CD4-positive, alpha-beta memory T cell (primary cell): ENCODE measurements at places on chromosomes 2 and 18. TPM values are rescaled to one million over a fixed set of nuclear protein-coding genes. Genes with fewer than 3 reads are reported as not detected.

UGT1A10 gene
- total RNA-seq: not detected

IL1R2 gene
- total RNA-seq: not detected

FBLN7 gene
- 34.3 TPM for total RNA-seq

CNGA3 gene
- not detected for total RNA-seq

ITGA6 gene
- 69.1 TPM for total RNA-seq

DNA sequence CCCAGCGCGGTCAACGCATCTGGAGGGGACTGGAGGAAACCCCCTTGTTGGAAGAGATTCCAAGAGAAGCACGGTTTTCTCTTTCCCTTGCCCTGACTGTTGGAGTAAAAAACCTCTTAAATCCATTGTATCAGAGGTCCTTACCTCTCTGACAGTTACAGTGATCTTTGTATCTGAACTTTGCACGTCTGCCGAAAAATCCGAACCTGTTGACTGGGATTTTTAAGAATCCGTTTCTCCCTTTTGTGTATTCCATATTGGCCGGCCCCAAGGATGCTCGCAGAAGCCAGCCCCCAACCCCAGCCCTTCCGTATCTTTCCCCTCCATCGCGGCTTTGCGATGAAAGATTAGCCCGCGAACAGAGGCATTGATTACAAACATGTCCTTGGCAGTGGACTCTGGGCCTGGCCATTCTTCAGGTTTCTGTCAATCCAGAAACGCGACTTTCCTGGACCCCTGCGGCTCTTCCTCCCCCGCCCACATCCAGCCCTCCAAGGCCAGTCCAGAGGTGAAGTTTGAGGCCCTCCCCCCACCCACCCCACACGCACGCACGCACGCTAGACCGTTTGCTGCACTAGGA lies 4.6 kb upstream of the DLX1 start:
- no peaks in the 10 kb centered on the region for H3K36me3 ChIP-seq
- H3K27me3 ChIP-seq: peaks cover 59% of the 10 kb centered on the region
- H3K4me3 ChIP-seq: no peak overlapping the region
- no peak for DNase-seq

DNA sequence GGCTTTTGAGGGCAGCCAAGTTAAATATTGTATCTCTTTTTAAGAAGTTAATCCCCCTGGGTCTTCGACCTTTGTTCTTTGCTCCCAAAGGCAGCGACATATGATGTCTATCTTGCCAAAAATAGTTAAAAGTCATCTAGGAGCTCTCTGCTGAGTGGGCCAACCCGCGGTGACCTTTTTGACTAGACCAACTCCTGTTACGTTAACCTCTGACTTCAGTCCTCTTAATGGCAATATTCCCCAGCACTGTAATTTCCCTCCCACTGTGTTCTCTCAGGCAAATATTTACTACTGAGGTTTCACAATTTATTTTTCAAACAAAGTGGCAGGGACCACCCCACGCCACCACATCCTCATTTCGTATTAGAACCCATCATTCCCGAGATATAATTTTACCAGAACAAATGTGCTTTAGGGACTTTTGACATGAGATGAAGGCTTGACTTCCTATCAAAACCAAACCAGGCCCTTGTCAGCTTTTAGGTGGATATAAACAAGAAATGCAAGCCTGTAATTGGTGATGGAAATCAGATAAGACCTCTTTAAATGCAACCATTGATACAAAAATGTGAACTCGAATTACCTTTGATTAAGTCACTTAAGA lies 764.7 kb downstream of the SATB2 start:
- H3K27me3 ChIP-seq: no peaks in the 10 kb centered on the region
- H3K27ac ChIP-seq: no peak overlapping the region
- H3K36me3 ChIP-seq: no peaks in the 10 kb centered on the region
- no peak for DNase-seq

DNA sequence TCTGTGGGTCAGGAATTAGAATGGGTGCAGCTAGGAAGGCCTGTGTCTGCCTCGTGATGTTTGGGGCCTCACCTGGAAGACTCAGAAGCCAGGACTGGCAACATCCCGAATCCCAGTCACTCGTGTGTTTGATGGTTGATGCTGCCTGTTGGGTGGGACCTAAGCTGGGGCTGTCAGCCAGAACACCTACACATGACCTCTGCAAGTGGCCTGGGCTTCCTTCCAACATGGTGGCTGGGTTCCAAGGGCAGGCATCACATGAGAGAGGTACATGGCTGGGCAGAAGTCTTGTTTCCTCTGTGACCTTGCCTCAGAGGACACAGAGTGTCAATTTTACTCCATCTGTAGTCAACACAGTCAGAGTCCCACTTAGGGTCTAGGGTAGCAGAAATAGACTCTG lies 177.8 kb downstream of the GBX2 start:
- no peaks in the 10 kb centered on the region for H3K4me1 ChIP-seq
- no peak overlapping the region for H3K4me3 ChIP-seq
- no peak overlapping the region for H3K27ac ChIP-seq
- H3K36me3 ChIP-seq: no peaks in the 10 kb centered on the region

GRCh38 chr2:240600451-240600961 lies 14.0 kb downstream of the CAPN10 start:
- H3K27ac ChIP-seq: no peak overlapping the region
- H3K27me3 ChIP-seq: no peaks in the 10 kb centered on the region
- no peak for DNase-seq
- no peaks in the 10 kb centered on the region for H3K4me1 ChIP-seq
- no peak overlapping the region for H3K4me3 ChIP-seq

DNA sequence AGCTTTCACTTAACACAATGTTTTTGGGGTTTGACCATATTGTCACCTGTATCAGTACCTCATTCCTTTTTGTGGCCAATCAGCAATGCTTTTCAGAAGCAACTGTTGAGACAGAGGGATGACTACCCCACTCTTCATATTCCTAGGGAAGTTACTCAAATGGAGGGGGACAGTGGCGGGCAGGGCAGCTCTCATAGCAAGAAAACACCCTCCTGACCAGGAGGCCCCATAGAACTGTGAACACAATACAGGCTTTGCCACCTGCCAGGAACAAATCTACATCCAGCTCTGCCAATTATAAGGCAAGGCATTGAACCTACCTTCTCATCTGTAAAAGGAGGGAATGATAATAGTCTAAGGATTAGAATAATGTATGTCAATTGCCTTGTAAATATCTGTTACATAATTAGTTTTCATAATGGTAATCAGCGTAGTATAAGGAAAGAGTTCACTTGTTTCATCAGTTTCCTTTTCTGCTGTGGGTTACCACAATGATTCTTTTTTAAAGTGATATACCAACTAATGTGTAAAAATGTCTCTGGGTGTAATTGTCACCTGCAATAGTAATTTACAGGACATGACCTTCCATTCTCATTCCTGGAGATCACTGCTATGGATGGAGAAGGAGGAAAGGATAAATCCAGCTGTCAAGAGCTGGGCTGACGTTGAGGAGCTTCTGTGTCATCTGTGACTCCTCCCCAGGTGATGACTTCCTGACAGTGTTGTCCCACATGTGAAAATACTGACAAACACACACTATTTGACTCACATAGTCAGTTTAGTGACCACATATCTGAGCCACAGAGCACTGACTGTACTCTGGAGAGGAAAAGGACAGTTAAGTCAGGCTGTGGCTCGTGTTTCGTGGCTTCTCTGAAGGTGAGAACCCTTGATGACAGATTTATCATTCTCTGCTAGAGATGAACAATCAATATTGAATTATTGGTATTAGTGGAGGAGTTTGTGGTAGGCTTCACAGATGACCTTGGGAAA lies 13.5 kb downstream of the ALPK2 start:
- H3K27me3 ChIP-seq: no peaks in the 10 kb centered on the region
- H3K27ac ChIP-seq: peak overlapping the region; percentile 63
- peaks cover 39% of the 10 kb centered on the region for H3K4me1 ChIP-seq
- peak overlapping the region; percentile 12 for H3K4me3 ChIP-seq

DNA sequence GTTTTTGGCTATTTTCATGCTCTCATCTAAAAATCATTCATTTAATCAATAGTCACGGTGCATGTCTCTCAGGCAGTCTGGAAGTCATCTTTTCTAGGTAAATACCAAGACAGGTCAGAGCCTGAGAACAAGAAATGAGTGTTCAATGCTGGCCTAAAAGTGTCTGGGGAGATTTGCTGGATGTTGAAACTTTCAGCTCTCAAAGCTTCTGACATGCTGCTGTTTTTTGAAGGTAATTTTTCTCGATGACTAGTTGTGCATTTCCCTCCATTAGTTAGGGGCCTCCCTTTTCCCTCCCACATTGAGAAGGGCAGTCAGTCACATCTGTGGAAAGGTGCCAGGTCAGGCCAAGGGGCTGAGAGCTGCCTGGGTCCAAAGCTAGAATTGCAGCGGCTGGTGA lies 115.6 kb downstream of the LPIN1 start:
- no peak overlapping the region for H3K27ac ChIP-seq
- H3K27me3 ChIP-seq: no peaks in the 10 kb centered on the region
- peaks cover 22% of the 10 kb centered on the region for H3K4me1 ChIP-seq
- no peak for DNase-seq
- no peaks in the 10 kb centered on the region for H3K36me3 ChIP-seq
- no peak overlapping the region for H3K4me3 ChIP-seq
